Hematopoietic multipotent progenitor cell treated with erythropoietin and hydrocortisone succinate and interleukin-3 and kit ligand, for 6 days (in vitro differentiated cells): ENCODE measurements at places on chromosomes 12 and 14.

DNA sequence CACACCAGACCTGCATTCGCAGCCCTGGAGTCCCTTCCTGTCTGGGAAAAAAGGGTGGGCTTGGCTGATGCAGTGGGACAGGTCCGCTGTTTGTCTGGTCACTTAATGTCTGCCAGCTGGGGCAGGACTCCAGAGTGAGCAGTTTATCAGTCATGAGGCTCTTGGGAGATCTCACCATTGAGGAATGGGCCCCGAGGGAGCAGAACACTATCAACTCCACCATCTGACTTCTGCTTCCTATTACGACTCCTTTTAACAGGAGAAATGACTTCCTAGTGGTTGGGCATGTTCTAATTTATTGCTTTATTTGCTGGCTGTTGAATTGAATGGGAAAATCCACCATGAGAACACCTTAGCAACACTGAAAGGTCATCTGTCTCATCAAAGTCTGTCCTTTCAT, 182.5 kb upstream of the RASSF8 start:
- peak; percentile 16 for DNase-seq

GRCh38 chr12:108822497-108823205, 34.7 kb downstream of the SSH1 start:
- DNase-seq: no peak

DNA sequence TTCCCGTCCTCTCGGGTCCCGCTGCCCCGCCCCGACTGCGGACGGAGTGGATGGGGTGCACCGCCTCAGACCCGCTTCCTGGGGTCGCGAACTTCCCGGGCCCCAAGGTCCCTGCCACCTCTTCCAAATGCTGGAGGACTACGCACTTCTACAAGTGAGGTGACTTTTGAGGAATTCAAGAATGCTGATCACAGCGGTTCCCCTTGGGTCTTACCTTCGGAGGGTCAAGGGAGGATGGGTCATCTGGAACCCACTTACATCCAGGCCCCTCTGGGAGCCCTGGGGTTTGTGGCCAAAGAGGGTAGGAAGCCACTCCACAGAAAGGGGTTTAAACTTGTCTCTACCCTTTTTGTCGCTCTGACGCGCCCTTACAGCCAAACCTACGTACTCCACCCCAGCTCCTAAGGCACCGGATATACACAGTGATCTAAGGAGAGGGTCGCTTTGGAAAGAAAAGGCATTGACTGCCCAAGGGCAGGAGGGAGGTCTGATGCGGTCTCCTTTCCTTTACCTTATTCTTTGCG, 532 bp upstream of the PRKD1 start:
- no peak for DNase-seq

DNA sequence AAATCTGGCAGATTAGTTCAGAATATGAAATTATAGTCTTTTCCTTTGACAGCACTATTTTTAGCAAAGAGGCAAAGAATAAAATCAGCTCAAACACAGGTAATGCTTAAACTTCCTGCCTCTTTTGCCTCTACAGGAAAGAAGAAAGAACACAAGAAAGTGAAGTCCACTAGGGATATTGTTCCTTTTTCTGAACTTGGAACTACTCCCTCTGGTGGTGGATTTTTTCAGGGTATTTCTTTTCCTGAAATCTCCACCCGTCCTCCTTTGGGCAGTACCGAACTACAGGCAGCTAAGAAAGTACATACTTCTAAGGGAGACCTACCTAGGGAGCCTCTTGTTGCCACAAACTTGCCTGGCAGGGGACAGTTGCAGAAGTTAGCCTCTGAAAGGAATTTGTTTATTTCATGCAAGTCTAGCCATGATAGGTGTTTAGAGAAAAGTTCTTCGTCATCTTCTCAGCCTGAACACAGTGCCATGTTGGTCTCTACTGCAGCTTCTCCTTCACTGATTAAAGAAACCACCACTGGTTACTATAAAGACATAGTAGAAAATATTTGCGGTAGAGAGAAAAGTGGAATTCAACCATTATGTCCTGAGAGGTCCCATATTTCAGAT, 17.4 kb downstream of the TMPO start:
- peak; percentile 86 for DNase-seq

DNA sequence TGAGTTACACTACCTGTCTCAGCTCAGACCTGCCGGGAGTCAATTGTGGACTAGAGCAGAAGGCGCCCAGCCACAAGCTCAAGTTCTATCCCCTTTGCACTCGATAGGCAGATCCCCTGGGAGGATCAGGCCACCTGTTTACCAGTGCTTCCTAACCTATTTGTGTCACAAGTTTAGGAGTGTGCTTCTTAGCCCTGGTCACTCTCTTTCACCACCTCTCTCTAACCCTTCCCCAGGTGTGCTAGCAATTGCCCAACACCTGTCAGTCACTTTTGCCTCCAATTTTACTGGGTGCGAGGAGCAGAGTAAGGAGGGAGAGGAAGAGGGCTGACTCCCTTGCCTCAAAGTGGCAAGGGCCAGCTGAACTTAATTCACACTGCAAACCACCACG, 745 bp upstream of the NAA30 start:
- peak; percentile 15 for DNase-seq

- DNase-seq: no peak
Observed at GRCh38 chr12:42962384-42962783, 372.8 kb upstream of the PRICKLE1 start.
